ENCODE measurements at places on chromosomes 7 and 10. TPM values are rescaled to one million over a fixed set of nuclear protein-coding genes. Genes with fewer than 3 reads are reported as not detected.
A peak's percentile ranks its signal among the peaks of the same experiment; 100 is the strongest.

DENND2A gene
- total RNA-seq: 11.1 TPM

INHBA gene
- total RNA-seq: 0.85 TPM

BAG3 gene
- total RNA-seq: 59.5 TPM

PSMG3 gene
- 44.5 TPM for total RNA-seq

CARD11 gene
- 1.1 TPM for total RNA-seq

- no peak overlapping the region for H3K27ac ChIP-seq
- H3K4me1 ChIP-seq: peaks cover 15% of the 10 kb centered on the region
- H3K27me3 ChIP-seq: no peaks in the 10 kb centered on the region
- no peak overlapping the region for H3K4me3 ChIP-seq
- no peak for DNase-seq
- H3K36me3 ChIP-seq: no peaks in the 10 kb centered on the region
These were observed 10.4 kb upstream of the ZNF485 start for GRCh38 chr10:43595739-43596298.

- no peak for DNase-seq
- H3K36me3 ChIP-seq: no peaks in the 10 kb centered on the region
- H3K4me3 ChIP-seq: no peak overlapping the region
- peaks cover 2% of the 10 kb centered on the region for H3K4me1 ChIP-seq
- H3K27me3 ChIP-seq: peaks cover 9% of the 10 kb centered on the region
- H3K27ac ChIP-seq: no peak overlapping the region
These were observed 5.4 kb upstream of the STK17A start for GRCh38 chr7:43577485-43577951.

DNA sequence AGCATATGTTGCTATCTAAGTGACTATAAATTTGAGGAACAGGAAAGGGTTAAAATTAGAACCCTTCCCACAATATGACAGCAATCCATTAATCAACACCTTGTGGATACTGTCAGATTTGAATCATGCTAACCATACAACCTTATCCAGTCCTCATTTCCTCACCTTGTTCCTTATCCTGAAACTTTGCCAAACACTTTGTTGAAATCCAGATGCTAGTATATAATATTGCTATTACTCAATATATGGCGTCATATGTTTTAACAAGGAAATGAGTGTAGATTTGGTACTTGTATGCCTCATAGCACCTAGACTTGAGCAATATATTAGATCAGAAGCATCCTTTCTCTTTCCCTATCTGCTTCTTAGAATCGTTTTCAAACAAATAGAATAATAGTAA lies 66.3 kb upstream of the SLC25A13 start:
- no peak for DNase-seq
- no peaks in the 10 kb centered on the region for H3K27me3 ChIP-seq
- H3K4me1 ChIP-seq: no peaks in the 10 kb centered on the region
- H3K4me3 ChIP-seq: no peak overlapping the region
- H3K27ac ChIP-seq: peak overlapping the region; percentile 53

GRCh38 chr7:104530251-104530650 lies 201.8 kb downstream of the LHFPL3 start:
- no peaks in the 10 kb centered on the region for H3K27me3 ChIP-seq
- no peaks in the 10 kb centered on the region for H3K36me3 ChIP-seq
